Mammary epithelial cell (primary cell): ENCODE measurements at places on chromosomes 2 and 18. TPM values are rescaled to one million over a fixed set of nuclear protein-coding genes. Genes with fewer than 3 reads are reported as not detected.

DNA sequence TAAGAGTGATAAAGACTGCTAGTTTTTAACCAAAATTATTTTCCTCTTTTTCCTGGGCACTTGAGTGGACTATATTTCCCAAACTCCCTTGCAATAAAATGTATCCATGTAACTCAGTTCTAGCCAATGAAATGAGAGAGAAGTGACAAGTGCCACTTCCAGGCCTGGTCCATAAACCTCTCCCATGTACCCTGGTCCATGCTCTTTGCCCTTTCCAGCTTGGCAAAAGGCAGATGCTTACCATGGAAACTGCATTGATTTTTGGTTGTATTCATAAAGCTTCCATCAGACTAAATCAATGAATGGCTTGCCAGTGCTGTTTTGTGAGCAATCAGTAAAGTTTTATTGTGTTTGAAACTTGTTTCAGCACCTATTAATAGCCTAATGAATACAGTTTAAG is 229.3 kb downstream of the TNS1 start:
- no peak for DNase-seq

The CDH19 gene
- not detected for polyA plus RNA-seq

DNA sequence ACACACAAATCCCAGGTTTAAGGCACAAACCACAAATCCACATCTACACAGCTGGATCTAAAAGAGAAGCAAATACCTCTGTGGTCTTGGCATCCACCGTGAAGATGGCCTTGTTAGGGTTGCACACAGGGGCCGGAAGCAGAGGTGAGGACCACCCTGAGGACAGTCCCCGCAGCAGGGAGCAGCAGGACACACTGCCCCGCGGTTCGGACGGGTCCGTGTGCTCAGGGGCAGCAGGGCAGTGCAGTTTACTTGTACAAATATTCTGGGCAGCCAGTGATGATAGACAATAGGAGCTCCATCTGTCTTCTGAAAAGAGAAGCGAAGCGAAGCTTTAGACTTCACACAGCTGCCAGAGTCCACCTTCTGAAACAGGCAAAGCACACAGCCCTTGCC is 8.8 kb downstream of the PASK start:
- DNase-seq = no peak

The UPP2 gene
- polyA plus RNA-seq = not detected

The RAMP1 gene
- polyA plus RNA-seq = 2.6 TPM

DNA sequence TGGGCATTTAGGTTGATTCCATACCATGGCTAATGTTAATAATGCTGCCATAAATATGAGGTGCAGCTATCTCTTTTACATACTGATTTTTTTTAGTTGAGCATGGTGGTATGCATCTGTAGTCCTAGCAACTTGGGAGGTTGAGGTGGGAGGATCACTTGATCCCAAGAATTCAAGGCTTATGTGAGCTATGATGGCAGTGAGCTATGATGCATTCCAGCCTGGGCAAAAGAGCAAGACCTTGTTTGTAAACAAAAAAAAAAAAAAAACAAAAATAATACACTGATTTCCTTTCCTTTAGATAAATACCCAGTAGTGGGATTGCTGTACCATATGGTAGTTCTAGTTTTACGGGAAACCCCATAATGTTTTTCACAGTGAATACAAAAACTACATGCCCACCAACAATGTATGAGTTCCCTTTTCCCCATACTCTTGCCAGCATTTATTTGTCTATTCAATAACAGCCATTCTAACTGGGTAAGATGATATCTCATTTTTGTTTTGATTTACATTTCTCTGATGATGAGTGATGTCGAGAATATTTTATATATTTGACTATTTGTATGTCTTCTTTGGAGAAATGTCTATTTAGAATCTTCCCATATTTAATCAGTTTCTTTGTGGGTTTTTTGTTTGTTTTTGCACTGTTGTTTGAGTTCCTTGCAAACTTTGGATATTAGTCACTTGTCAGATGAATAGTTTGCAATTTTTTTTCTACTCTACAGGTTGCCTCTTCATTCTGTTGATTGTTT is 281.0 kb upstream of the KYNU start:
- DNase-seq = no peak

DNA sequence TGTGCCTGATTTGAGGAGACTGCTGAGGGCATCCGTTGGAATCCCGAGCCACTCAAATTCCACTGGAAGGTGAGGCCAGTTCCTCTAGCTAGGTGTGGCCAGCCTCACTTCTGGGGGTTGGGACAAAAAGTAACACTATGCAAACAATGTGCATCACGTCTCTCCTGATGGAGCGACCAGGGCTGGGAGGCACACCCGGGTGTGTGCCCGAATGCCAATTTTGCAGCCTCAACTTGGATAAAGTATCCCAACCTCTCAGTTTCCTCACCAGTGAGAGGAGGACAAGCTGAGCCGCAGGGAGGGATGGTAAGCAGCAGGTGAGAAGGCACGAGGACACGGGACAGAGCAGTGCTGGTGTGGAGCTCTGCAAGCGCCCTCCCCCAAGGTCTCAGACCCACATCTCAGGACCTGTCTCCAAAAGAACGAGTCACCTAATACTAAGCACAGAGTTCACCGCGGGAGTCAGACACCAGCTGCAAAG is 218.3 kb downstream of the HAUS1 start:
- DNase-seq = peak; percentile 47

DNA sequence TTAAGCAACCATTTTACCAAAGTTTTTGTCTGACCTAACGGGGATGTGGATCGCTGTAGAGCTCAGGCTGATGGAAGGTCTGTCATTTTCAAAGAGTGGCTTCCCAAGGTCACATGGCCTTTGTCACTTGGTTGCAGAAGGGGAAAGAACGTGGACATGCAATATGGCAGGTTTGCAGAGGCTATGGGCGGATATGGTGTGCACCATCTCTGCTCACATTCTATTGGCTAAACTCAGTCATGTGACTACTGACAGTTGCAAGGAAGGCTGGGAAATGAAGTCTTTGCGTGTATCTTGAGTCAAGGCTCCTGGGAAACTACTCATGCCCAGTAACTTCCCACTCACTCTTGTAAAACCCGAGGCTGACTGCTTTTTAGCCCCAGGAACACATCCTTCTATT is 96.8 kb downstream of the ST6GAL2 start:
- no peak for DNase-seq

GRCh38 chr2:119383410-119384140 is 16.8 kb downstream of the DBI start:
- DNase-seq = no peak

GRCh38 chr2:201152517-201152916 is 30.4 kb upstream of the CASP10 start:
- DNase-seq = no peak

DNA sequence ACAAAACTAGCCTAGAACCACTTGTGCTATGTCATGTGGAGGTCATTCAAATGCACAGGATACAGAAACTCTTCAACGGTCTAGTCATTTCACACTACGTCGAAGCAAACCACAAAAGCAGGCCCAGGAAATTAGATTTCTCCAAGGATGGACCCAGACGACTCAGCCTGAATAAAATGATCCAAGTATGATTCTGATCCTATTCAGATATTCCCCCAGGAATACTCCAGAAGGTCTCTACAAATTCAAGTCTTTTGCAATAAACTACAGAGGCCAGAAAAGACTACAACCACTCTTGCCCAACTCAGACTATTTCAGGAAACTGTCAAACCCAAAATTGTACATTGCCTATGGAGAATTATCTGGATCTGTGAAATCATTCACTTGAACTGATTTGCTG is 422.5 kb downstream of the METTL4 start:
- no peak for DNase-seq

- DNase-seq = no peak
These were observed 70.8 kb downstream of the FAM117B start for GRCh38 chr2:202705446-202706020.

- DNase-seq = peak; percentile 92
These were observed 31.7 kb upstream of the KCTD1 start for GRCh38 chr18:26579941-26580618.

The ELAC1 gene
- polyA plus RNA-seq = 5.3 TPM
